ENCODE measurements at places on chromosomes 2 and 18.

- no peak for DNase-seq
Observed at GRCh38 chr18:48027401-48027963, 97.0 kb upstream of the SMAD2 start.

- DNase-seq = no peak
Observed at GRCh38 chr2:197088694-197089093, 162.2 kb upstream of the PGAP1 start.

- peak; percentile 11 for DNase-seq
Observed at GRCh38 chr2:75710220-75710576, 517 bp downstream of the GCFC2 start.

DNA sequence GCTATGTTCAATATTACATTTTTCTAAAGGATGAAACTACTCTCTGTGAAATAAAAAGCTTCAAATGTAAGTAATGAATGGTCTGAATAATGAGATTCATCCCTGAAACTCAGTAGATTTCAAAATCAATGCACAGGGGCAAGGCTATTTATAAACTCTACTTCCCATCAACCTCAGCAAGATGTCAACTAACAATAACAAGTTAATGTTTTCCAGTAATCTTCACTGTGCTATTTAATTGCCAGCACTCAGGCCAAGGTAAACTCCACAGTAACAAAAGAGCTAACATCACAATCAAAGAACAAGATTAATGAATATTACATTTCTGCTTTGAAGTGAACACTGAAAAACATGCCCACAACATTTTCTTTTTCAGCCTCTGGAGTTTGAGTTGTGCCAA, 144.3 kb upstream of the ZFP36L2 start:
- DNase-seq = no peak

DNA sequence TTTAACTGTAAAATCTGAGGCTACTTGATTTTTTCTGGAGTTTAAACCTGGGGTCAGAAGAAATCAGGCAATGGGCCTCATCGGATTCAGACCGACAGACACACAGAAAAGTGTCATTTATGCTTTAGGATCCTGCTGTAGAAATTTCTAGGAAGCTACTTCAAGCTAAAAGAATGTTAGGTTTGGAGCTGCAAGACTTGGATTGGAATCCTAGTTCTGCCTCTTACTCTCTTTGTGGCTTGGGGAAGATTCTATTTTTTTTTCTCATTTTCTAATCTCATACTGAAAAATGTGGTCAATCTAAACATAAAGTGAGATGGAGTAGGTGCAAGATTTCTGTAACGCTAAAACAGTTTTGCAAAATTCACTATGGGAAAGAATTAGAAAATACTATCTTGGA, 48.8 kb upstream of the KCNE4 start:
- no peak for DNase-seq

- no peak for DNase-seq
Observed at GRCh38 chr2:127680706-127681287, 5.5 kb upstream of the LIMS2 start.

GRCh38 chr2:224190936-224191270, 151.8 kb upstream of the SERPINE2 start:
- DNase-seq = no peak

GRCh38 chr2:10034333-10035052, 8.9 kb upstream of the KLF11 start:
- no peak for DNase-seq

DNA sequence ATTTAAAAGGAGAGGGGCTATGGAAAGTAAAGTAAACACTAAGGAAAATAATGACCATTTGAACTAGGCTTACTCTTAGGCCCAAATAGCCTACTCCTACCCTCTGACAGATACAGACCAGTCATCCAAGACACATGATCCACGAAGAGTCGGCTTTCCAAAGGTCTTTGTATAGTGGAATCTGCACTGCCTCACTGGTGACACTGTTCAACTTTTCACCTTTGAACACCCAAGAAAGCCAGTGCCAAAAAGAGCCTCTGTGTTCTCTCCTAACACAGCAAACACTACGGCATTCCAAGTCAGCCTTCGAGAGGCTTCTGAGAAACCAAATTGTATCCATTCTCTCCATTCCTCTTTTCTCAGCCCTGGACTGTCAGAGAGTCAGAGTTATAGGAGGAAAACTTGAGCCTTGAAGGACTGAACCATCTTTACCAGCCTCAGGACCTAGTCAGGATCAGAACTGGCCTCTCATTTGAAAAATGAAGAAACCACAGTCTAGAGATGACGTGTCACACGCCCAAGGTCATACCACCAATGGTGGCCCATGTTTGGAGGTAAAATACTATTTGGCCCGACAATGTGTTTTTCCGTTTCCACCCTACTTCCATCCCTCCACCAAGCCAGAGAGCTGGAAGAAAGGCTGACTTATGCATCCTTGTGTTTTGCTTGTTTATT, 267.4 kb upstream of the ACVR2A start:
- no peak for DNase-seq

DNA sequence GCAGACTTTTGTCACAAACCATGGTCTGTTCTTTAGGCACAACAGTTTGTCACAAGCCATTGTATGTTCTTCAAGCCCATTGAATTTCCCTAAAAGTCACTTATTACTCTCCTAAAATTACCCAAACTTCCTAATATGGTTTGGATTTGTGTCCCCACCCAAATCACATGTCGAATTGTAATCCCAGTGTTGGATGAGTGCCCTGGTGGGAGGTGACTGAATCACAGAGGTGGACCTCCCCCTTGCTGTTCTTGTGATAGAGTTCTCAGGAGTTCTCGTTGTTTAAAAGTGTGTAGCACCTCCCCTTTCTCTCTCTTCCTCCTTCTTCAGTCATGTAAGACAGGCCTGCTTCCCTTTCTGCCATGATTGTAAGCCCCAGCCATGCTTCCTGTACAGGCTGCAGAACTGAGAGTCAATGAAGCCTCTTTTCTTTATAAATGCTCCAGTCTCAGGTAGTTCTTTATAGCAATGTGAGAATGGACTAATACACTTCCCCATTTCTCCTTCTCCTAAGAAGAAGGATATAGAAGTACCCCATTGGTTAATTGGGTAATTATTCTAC, 11.2 kb upstream of the GYPC start:
- no peak for DNase-seq

DNA sequence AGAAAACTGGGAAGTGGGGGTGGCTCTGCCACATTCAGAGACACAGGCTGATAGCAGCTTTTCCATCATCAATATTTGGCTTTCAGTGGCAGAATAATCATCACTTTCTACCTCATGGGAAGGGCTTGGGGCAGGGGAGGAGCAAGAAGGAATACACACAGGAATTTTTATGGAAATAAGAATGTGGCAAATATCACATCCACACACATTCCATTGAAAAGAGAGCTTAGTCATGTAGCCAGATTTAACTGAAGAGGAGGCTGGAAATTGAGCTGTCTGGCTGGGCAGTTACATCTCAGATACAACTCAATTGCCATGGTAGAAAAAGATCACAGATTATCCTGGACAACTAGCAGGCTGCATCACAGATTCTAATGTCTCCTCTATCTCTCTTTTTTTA, 1474.0 kb upstream of the ACVR2A start:
- no peak for DNase-seq

- no peak for DNase-seq
Observed at GRCh38 chr2:212158081-212158480, 380.5 kb downstream of the ERBB4 start.

GRCh38 chr18:51150113-51150700, 47.3 kb downstream of the MEX3C start:
- peak; percentile 27 for DNase-seq

DNA sequence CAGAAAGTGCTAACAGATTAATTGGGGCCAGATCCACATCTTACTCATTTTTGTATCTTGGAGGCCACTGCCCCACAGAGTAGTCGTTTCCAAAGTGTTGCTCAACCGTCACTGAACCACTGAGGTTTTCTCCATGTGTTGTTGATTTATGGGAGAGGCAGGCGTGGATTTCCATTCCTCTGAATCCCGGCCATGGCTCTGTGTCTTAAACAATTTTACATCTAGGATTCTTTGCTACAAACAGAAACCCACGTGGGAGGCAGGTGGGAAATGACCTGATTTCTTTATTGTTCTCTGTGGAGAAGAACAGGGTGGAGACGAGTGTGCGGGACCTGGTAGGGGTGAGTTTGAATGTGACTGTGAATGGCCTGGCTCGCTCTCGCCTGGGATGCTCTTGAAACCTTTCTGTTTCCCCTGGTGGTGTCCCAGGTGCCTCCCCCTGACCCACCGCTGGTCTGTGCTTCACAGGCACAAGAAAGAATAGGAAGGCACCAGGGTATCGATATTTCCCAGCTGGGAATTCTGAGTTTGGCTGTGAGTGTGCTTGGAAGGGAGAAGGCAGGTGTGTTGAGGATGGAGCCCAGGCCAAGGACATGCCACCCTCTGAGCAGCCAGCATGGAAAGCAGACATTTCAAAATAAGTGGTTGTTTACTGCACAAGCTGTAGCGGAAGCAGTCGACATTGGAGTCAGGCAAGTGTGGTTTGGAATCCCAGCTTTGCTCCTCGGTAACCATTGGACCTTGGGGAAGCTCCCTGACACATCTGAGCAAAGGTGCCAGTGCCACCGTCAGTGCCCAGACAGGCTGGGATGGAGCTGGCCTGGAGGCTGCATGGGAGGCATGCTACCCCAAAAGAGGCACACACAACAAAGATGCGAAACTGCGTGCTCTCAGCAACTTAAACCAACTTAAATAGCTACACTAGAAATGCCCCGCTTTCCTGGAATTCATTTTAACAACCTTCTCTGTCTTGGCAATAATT, 50.0 kb downstream of the LPIN1 start:
- no peak for DNase-seq

DNA sequence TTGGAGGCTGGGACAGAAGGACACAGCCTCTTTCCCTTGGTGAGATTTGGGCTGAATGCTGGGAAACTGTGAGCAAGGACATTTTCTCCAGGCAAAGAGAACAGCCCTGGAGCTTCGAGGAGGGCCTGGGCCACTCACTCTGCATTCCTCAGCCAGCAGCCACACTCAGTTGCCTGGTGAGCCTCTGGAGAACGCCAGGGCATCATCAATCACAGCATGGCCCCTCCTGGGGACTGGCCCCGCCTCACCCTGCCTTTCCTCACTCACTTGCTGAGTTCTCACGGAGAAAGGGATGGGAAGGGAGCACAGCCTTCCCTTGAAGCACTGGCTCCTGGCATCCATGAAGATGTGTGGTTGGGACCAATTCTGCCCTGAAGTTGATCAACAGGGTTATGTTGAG, 55.0 kb downstream of the APOB start:
- no peak for DNase-seq

DNA sequence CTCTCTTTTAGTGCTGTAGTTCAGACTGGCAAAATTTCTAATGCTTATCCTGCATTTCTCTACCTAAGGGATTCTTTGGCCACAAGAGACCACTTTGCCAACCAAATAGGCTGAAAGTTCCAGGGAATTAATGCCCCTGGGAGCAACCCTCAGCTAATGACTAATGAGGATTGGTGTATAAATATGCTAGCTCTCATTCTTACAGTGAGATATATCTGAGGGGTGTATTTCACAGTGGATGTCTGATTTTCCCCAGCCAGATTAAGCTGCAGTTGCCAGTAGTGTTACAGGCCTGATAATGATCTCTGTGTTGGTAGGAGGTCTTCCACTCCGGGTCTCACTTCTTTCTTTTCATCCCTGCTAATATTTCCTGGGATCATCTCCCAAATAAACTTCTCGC, 90.4 kb downstream of the GULP1 start:
- DNase-seq = no peak

DNA sequence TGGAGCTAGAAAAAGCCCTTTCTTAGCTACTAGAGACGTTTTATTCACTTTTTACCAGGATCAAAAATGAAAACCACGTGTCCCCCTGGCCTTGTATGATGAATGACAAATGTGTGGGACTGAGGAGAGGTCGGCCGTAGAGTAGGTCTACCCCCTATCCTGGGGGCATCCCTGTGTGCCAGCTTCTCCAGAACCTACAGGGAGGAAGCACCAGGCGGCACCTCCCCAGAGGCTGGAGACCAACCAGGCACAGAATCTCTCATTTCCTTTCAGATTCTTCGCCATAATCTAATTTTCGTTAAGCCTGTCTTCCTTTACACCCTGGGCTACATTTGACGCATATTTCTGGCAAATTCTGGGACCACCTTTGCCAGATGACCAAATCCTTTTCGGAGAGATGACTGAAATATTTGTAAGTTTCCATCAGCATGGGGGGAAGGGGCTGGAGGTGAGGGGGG, 15.9 kb downstream of the TWIST2 start:
- DNase-seq = no peak

DNA sequence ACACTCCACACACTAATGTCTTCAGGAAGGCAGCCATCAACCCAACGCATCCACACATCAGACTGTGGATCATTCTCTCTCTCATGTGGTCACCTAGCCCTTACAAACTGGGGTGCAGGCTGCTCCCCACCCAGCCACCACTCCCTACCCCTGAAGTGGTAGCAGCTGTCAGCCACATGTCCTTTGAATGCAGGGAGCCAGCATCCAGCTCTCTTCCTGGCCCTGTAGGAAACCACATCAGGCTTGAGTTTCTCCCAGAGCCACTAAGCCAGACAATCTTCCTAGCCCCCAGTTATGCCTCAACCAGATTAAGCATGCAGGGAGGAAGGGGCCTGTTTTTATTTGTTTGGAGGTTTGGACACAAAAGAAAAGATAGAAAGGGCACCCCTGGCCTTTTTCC, 52.8 kb upstream of the SPP2 start:
- no peak for DNase-seq

GRCh38 chr2:22753476-22753875, 631.5 kb upstream of the KLHL29 start:
- no peak for DNase-seq

- no peak for DNase-seq
Observed at GRCh38 chr2:28398101-28398834, 5.6 kb downstream of the FOSL2 start.

DNA sequence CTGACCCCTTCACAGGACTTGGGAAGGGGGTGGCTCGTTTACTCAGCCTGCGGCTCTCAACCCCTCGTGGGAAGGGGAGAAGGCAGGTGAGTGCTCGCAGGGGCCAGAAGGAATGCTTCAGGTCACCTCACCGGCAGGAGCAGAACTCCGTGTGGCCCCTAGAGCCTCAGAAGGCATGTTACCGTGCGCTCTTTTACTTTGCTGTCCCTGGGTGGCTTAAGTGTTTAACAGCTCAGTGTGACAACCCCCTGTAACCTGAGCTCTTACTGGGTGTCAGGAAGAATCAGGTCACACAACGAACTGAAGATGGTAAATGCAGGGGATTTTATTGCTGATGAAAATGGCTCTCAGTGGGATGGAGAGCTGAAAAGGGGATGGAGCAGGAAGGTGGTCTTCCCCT, 1235.4 kb downstream of the LRP1B start:
- no peak for DNase-seq

- DNase-seq = no peak
Observed at GRCh38 chr2:237218756-237219155, 133.1 kb downstream of the COPS8 start.
